ENCODE measurements at places on chromosomes 5 and 9.

DNA sequence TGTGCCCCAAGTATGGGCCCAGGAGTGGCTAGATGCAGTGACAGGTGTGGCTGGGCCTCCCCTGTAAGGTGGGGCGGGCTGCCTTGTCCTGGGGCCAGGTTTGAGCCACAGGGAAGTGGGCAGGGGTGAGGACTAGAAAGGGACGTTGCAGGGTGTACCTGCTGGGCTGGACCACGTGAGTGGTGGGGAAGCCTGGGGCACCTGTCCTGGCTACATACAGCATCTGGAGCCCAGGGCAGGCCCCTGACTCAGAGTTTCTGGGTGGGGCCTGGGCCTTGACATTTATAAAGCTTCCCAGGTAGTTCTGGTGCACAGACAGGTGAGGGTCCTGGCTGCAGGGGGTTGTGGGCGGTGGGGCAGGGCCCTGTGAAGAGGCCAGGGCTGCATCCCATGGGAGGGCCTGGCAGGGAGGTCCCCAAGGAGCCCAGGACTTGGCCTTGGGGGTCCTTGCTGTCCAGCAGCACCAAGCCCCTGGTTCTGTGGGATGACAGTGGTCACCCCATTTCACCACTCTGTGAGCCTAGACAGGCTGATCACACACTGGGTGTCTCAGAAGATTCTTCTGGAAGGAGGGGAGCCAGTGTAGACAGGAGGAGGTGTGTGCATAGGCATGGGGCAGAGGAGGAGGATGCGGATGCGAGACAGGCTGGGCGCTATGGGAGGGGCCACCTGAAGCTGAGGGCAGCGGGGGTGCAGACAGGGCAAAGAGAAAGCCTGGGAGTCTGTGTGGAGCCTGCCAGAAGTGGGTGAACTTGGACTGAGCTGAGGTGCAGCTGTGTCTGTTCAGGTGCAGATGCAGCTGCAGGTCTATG lies 94.0 kb downstream of the PHF2 start:
- peak; percentile 54 for DNase-seq

GRCh38 chr5:143262393-143263174 lies 140.9 kb downstream of the NR3C1 start:
- DNase-seq: peak; percentile 46

DNA sequence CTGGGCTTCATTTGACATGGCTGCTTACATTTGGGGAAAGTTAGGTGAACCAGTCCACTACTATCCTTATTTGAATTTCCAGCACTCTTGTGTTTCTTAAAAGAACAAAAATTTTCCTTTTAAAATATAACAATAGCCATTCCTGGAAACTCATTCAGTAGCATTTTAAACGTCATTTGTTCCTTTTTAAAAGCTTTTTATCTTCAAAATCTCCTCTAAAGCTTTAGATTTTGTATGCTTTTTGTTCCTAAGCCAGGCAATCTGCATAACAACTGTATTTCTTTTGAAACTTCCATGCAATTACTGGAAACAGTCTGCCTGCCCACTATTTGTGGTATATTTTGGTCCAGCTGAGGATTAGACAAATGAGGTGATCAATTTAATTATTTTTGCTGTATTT lies 172.2 kb upstream of the PLCXD3 start:
- no peak for DNase-seq

DNA sequence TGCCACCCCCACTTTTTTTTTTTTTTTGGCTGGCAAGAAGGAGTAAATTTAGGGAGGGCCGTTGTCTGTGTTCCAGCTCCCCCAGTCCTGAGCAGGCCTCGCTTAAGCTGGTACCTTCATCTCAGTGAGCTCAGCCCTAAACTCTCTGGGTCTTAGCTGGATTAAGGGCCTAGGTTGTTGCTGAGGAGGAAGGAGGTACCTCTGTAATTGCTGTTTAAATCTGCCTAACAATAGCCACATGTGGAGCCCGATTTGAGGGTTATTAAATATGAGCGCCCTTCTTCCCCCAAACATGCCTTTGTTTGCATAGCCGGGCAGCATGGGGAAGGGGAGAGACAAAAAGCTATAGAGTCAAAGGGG lies 179.0 kb upstream of the PITX1 start:
- no peak for DNase-seq

GRCh38 chr5:158483281-158483860 lies 616.3 kb downstream of the EBF1 start:
- DNase-seq: no peak

- DNase-seq: no peak
Measured at GRCh38 chr5:164581889-164582288, 1076.5 kb downstream of the MAT2B start.

- no peak for DNase-seq
Measured at GRCh38 chr5:123460296-123460729, 37.1 kb upstream of the CEP120 start.

GRCh38 chr5:113292462-113292861 lies 142.3 kb downstream of the TSSK1B start:
- no peak for DNase-seq

GRCh38 chr9:133658442-133659431 lies 22.6 kb downstream of the DBH start:
- DNase-seq: peak; percentile 40

- peak; percentile 53 for DNase-seq
Measured at GRCh38 chr5:142977363-142978051, 207.3 kb downstream of the ARHGAP26 start.

DNA sequence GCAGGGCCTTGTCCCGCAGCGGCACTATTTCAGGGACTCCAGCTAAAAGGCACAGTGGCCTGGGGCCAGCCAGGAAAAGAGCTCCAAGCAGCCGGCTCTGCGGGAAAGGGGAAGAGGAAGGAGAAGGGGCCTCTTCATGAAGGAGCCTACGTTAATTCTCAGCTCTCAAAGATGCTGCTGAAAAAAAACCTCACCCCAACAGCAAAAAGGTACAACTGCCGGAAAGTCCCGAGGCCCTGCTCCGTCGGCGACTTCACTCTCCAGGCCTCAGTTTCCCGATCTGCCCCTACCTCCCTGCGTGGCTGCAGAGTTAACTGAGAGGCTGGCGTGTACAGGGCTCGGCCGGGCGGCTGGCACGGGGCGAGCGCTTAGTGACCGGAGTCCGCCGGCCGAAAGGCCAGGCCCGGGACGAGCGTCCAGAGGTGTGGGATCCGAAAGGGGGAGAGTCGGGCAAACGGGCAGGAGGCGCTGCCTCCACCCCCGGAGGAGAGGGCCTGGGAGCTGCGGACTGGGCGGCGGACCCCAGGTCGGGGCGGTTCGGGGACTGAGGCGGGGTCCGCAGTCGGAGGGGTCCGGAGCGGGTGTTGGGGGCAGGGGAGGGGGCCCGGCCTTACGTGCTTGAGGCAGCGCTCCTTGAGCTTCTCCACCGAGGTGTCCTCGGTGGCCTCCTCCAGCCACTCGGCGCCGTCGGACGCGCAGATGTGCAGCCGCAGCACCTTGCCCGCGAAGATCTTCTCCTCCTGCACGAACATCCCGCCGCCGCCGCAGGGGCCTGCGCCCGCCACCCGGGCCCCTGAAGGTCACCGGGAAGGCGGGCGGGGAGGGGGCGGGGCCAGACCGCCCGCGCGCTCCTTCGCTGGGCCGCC lies 529 bp downstream of the UBAC1 start:
- peak; percentile 25 for DNase-seq

DNA sequence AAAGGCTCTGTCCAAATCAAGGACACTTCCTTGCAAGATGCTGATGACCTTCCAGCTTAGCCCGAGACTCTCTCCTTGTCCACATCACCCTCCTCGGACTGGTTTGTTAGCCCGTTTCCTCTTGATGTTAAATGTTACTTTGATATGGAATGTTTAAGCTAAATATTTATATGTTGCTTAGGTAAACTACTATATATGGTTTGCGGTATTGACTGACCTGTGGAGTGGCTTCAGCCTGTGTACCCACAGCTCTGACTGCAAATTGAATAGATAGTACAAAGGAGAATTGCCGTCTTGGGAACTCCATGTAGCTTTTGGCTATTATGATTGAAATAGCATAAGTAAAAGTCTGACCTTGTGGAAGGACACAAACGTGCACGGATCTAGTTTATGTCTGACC lies 422.0 kb downstream of the YTHDC2 start:
- no peak for DNase-seq

- DNase-seq: no peak
Measured at GRCh38 chr5:114435220-114435481, 73.3 kb downstream of the KCNN2 start.

DNA sequence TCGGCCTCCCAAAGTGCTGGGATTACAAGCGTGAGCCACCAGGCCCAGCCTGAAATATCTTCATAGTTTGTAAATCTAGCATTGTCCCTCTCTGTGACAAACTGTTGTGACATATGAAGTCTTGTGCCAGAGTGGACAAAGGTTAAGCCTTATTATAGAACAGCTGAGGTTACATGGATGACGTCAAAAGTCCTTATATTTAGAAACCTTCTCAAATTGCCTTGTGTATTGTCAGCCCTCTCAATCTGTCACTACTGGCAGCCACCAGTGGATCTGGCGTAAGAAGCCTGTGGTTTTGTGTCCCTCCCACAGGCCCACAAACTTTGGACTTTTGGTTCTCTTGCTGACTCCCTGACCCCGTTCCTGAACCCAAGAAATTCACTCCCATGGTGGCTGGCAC lies 79.4 kb upstream of the CCDC112 start:
- no peak for DNase-seq

DNA sequence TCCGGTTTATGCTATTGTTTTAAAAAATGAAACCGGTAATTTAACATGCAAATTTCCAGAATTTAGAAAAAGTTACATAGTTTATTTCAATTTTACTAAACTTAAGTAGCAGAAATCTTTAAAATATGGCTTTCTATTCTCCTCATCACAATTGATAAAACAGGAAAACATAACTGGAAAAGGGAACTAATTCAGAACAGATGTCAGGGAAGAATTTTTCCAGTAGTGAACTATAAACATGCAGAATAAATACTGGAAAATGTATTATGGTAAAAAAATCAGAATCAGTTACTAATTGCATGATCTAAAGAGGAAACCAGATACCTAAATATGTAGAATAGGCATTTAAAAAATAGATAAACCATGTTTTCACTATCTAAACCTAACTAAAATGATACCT lies 7.3 kb upstream of the NR4A3 start:
- DNase-seq: no peak

Data from AG08395 (cell line).